Activated CD8-positive, alpha-beta memory T cell treated with anti-CD3 and anti-CD28 coated beads, Interleukin-2, amount 50 U/mL, for 48 hours (primary cell): ENCODE measurements at places on chromosomes 4 and X.

DNA sequence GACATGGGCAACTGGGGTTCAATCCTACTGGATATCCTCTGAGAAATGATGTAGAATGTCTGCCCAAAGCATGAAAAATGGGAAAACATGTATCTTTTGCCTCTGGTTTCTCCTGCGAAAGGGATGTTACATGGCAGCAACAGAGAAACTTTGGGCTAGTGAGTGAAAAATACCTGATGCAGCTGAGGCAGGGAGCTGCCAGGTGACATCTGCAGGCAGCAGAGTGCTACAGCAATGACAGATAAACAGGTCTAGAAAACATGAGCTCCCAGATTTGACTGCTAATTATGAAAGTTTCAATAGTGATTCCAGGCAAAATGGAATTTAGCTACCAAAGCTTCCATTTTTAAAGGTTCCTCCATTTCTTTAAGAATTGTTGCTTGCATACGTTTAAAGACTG, 4.8 kb upstream of the CXCL1 start:
- no peak for DNase-seq

DNA sequence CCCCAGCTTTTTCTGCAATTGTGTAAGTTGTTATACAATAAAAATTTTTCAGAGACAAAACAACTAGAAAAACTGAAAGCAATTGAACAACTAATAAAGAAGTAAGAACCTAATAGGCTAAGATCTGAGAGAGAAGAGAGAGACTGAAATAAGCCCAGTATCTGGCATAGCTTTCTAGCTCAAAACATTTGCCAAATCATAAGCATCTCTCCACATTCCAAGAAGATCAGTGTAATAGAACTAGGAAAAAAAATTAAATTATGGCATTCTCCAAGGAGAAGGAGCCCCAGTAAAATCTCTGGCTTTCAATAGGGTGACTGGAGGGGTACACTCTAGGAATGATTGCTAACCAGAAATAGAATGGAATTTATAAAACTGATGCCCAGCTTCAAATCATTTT, 19.0 kb upstream of the PPP3CA start:
- DNase-seq = no peak

DNA sequence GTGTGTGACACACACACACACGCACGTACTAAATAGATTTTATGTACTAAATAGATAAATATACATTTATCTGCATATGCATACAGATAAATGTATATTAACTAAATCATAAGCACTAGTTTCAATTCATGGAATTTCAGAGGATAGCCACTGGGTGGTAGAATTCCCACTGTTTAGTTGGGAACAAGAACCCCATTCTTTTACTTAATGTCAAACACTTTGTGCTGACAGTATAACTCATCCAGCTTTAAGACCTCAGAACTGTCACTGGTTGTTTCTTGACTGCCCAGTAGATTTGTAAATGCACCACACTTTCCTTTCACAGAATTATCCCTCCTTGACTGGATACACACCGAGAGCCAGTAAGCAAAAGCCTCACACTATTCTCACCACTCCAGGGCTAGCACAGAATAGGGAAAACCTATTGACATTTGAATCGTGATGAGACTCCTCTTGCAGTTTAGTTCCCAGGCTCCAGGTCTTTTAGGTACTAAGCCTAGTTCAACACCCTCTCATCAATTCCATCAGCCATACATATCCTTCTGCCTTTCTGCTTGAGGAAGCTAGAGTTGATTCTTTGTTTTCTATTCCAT, 32.4 kb downstream of the PPARGC1A start:
- no peak for DNase-seq

DNA sequence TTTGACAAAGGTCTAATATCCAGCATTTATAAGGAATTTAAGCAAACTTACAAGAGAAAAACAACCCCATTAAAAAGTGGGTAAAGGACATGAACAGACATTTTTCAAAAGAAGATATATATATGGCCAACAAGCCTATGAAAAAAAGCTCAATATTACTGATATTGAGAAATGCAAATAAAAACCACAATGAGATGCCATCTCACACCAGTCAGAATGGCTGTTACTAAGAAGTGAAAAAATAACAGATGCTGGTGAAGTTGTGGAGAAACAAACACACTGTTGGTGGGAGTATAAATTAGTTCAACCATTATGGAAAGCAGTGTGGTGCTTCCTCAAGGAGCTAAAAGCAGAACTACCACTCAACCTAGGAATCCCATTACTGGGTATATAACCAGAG, 91.6 kb upstream of the EFHC2 start:
- DNase-seq = no peak

- no peak for DNase-seq
Measured at GRCh38 chr4:8245884-8246833, 23.4 kb upstream of the HTRA3 start.

- DNase-seq = no peak
Measured at GRCh38 chrX:40380655-40381488, 199.9 kb upstream of the ATP6AP2 start.

GRCh38 chr4:69104719-69105275, 8.5 kb downstream of the UGT2B7 start:
- DNase-seq = no peak

GRCh38 chr4:75696071-75696470, 22.9 kb upstream of the G3BP2 start:
- no peak for DNase-seq

- DNase-seq = no peak
Measured at GRCh38 chr4:139535228-139535870, 20.7 kb downstream of the SETD7 start.

- no peak for DNase-seq
Measured at GRCh38 chr4:142383800-142384470, 462.2 kb downstream of the INPP4B start.

DNA sequence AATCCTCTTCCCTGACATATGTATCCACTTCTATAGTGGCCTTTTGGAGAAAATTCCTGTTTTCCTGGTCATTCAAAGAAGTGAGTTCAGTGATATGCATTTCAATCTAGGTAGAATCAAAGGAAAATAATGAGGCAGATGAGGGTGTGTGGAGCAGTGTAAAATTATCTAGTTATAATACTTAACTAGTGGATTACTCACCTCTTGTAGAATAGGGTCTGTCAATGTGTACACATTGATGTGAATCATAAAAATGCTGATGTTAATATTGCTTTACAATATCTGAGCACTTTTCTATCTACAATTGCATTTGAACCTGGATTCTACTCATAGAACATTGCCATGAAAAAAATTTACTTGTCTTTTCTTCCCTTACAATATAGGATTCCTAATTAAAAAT, 293.5 kb downstream of the GBA3 start:
- DNase-seq = no peak

- peak; percentile 46 for DNase-seq
Measured at GRCh38 chr4:153111426-153112040, 92.7 kb upstream of the TRIM2 start.
